T-helper 1 cell (primary cell): ENCODE measurements at places on chromosomes 2 and 18.

GRCh38 chr2:38432820-38433606 is 55.9 kb upstream of the ATL2 start:
- DNase-seq = no peak

DNA sequence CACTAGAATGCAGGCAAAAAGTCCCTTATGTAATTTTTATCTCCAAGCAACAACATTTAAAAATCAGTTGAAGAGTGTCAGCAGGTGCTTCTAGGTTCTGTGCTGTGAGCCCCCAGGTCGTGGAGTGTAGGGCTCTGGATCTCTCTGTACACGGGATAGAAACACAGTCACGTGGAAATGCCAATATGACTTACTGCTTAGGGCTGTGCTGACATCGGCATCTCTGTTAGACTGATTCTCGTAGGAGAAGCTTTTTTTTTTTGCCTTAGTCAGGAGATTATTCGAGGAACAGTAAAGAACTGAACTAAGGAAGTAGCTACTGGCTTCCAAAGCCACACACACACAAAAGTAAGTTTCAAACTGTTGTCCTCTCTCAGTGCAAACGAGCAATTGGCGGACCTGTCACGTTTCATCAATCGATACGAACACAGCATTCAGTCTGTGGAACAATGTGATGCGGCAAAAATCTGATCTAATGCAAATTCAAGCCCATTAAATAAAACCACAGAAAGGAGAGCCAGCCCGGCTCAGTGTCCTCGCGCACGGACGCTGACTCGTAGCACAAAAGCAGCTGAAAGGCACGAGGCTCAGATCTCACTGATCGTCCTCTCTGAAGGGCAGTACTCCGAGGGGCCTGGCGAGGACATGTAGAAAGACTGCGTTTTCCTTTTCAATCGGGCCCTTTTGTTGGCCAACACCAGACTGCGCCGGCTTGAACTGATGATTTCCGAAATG is 41.5 kb downstream of the PRELID3A start:
- no peak for DNase-seq

DNA sequence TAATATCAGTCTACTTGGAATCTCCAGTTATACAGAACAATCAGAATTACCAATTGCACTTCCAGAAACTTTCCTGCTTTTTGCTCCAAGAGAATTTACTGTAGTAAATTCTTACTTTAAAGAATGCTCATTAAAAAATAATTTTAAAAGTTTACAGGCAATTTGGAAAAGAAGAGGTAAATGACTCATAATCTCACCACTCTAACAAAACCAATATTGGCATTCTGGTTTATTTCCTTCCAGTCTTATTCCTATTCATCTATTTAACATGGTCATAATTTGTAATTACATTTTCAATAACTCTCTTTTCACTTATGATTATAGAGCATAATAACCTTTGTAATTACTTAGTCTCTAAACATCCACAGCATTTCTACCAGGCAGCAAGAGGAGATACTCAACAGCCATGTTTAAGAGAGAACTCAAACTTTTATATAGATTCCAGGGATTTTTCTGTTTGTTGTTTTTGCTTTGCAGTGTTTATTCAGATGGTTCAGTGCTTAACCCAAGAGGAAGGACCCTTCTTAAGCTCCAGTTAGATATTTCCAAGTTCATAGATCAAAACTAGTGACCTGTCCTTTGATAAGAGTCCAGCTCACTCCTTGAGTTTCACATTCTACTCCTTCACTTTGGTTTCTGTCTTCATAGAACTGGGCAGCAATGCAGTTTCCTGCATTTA is 464.7 kb downstream of the TXNL1 start:
- DNase-seq = no peak

DNA sequence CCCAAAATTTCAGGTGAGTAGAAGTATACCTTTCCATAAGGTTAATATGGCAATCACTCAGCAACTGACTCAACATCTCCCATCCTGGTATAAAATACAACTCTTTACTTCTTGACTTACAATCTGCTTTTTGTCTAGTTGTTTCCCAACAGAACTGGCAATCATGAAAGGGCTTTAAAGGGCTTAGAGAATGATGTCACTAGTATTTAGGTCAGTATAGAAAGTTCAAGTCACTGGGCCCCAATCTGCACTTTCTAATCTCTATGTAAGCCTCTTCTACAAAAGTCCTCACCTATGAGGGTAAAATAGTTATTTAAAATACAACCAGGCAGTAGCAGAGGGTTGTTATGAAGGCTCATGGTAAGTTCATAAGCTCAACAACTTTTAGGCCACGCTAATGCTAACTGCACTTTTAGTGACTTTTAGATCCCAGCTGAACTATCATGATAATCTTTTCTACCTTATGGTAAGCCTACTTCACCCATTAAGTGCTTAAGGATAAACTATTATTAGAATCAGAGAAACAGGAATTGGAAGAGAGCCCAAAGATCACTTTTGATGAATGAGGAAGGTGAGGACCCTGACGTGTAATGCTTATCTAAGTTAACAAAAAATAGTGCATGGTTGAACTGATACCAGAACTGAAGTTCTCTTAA is 79.6 kb downstream of the GORASP2 start:
- DNase-seq = no peak

GRCh38 chr18:70116949-70117348 is 88.5 kb downstream of the RTTN start:
- DNase-seq = no peak

DNA sequence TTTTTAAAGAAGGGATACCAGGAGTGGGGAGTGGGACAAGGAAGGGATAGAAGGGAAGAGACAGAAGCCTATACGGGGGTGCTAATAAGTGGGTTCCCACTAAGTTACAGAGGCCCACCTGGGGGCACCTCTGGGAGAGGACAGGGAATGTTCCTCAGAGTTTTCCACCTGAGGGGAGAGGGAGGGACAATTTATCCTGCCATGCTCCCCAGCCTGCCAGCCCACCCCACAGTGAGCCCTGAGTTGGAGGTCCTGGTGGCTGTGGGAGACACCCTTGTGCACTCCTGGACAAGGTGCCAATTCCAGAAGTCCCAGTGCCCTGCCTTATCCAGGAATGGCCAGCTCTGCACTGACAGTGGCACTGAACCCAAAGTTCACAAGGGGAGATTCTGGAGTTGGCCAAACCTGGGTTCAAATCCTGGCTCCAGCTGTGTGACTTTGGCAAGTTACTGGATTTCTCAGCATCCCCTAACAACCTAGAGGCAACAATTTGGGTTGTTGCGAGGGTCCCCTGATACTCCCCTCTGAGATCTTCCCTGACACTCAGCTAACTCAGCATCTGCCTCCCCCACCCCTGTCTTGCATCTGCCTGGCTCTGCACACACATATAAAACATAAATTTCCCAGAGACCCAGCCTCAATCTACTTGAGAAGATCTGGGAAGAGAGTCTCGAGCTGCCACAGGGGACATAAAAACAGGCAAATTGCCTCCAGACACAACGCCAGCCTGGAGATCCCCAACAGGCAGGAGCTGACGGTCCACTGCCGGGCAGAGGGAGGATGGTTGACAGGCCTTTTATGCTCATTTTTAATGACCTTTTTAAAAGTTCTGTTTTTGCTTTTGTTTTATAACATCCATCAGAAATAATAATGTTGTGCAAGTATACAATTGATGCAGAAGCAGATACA is 98.7 kb upstream of the ST3GAL5 start:
- DNase-seq = no peak

DNA sequence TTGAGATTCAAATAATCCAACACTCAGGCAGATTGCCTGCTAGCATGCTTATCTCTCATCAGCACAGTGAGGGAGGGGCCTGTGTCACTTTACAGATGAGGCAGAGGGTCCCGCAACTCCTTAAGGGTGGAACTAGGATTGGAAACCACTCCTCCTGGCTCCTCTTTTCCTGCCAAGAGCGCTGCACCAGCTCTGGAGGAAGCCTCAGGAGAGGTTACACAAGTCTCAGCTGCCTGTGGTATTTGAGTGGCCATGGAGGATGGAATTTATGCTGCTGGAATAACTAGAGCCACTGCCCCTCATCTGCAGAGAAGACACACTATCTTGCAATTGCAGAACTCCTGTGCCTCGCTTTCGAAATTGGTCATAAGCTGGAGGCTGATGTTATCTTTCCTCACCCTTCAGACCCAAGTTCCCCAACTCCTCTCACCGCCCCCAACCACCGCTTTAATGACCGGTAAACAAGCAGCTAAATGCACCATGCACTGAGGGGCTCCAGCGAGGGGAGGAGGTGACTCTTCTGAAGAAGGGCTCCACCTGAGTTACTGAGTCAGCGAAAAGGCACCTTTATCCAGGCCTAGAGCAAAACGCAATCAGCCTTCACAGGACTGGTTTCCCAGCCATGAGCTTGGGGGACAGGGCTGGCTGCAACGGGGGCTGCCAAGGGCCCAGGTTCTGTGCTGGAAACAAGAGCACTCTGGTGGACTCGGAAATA is 245.8 kb downstream of the SOX11 start:
- DNase-seq = no peak

GRCh38 chr2:18001671-18002070 is 123.2 kb downstream of the KCNS3 start:
- DNase-seq = no peak

- DNase-seq = no peak
Measured at GRCh38 chr2:56729212-56729611, 545.4 kb downstream of the CCDC85A start.

GRCh38 chr2:74095632-74096031 is 52.1 kb downstream of the BOLA3 start:
- DNase-seq = no peak

DNA sequence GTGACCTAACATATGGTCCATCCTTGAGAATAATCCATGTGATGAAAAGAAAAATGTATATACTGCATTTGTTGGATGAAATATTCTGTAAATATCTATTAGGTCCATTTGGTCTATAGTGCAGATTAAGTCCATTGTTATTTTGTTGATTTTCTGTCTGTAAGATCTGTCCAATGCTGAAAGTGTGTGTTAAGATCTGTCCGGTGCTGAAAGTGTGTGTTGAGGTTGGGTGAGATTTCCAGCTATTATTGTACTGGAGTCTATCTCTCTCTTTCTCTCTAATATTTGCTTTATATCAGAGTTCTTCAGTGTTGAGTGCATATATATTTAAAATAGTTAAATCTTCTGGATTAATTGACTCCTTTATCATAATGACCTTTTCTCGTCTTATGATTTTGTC is 828.8 kb upstream of the CRIM1 start:
- DNase-seq = no peak

DNA sequence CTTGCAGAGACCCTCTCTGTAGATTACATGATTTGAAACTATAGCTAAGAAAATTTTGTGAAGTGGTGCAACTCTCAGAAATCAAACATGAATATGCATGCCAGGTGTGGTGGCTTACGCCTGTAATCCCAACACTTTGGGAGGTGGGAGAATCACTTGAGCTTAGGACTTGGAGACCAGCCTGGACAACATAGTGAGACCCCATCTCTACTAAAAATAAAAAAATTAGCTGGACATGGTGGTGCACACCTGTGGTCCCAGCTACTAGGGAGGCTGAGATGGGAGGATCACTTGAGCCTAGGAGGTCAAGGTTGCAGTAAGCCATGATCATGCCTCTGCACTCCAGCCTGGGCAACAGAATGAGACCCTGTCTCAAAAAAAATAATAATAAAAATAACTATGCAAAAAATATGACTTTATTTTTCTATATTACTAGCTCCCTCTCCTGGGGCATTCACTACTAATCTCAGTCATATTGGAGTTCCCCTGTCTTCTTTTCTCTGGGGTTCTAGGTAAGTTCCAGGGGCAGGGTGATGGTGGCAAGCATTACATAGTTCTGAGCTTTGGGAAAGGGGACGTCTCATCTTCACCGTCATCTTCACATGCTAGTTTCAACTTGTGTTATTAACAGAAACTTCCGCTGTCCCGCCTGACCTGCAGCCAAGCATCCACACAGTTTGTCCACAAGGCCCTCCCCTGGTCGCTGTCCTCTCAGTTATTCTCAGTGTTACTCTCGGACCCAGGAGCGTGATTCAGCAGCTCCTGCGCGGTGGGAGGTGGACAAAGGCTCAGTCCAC is 96.8 kb upstream of the MBOAT2 start:
- DNase-seq = no peak

DNA sequence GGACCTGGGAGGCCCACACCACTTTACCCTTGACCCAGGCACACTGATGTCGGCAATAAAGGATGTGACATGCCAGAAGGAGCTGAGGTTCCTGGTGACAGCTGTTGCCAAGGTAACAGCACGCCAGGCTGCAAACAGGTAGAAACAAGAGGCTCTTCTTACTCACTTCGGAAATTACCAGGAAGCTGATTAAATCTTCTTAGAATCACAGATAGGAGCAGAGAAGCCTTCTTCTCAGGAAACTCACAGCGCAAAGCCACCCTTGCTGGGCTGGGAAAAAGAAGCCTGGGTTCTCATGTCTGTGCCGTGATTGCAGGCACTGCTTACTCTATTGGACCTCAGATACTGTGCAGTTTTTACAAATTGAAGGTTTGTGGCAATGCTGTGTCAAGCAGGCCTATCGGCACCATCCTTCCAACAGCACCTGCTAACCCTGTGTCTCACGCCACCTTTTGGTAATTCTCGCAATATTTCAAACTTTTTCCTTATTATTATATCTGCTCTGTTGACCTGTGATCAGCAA is 61.0 kb upstream of the TAF1B start:
- DNase-seq = peak; percentile 67

DNA sequence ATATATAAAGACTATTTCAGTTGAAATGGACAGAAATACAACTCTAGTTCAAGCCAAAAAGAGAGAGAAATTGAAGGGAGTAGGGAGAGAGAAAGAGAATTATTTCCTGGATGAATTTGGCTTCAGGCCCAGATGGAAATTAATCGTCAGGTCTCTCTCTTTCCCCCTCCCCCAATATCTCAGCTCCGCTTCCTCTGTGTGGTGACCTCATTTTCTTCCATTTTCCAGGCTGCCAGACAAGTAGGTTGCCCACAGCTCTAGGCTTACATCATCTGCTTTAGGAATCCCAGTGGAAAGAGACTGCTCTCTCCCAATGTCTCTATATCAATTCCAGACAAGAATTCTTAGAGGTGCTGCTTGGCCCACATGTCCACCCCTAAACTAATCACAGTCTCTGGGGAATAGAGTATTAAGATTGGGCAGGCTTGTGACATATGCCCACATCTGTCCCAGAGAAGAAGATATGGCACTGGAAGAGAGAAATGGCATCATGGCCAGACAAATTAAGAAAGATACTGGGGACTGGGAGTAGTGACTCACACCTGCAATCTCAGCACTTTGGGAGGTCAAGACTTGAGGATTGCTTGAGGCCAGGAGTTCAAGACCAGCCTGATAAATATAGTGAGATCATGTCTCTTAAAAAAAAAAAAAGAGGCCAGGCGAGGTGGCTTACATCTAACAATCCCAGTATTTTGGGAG is 37.2 kb upstream of the CFAP36 start:
- no peak for DNase-seq

DNA sequence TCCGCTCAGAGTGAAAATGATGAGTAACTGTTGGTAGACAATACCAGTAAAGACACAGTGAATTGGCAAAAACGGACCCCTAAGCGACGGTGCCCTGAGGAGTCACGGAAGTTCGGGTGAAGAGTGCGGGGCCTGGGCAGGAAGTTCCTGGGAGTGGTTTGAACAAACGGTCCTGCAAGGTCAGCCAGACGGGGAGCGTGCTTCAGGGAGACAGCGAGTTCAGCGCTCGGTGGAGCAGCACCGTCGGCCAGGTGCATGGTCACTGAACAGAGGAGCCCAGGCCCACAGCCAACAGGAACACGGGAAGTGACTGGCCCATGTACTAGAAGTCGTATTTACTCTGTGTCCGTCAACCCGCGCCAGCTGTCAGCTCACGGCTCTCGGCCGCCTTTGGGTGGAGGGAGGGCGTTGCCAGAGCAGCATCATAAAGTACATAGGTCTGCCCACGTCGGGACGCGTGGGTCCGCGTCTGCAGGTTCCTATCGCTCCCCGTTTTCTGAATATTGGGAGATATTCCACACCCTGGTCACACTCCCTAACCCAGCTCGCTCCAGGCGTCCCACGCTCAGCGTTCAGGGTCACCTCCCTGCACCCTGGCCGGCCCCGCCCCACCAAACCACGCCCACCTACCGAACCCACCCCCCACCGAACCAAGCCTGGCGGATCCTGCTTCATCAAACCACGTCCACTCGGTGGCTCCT is 75.6 kb upstream of the UXS1 start:
- DNase-seq = no peak
